ENCODE measurements at places on chromosomes 12 and 14.

DNA sequence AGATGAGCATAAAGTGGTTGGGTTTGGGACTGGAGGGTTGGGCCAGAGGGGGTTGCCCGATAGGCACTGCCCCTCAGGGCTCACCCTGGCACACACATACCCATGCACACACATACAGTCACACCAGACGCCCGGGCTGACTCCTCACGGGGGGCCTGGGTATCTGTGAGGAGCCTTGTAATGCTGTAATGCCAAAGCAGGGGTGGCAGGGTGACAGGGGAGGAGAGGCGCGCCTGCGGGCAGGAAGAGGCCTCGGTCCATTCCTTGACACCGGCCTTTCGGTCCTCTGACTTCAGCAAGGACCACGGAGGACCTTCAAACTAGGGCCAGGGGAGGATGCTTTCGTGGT is 375 bp downstream of the FAIM2 start:
- DNase-seq: no peak

GRCh38 chr12:12590961-12591360 is 20.7 kb upstream of the CREBL2 start:
- DNase-seq: no peak

DNA sequence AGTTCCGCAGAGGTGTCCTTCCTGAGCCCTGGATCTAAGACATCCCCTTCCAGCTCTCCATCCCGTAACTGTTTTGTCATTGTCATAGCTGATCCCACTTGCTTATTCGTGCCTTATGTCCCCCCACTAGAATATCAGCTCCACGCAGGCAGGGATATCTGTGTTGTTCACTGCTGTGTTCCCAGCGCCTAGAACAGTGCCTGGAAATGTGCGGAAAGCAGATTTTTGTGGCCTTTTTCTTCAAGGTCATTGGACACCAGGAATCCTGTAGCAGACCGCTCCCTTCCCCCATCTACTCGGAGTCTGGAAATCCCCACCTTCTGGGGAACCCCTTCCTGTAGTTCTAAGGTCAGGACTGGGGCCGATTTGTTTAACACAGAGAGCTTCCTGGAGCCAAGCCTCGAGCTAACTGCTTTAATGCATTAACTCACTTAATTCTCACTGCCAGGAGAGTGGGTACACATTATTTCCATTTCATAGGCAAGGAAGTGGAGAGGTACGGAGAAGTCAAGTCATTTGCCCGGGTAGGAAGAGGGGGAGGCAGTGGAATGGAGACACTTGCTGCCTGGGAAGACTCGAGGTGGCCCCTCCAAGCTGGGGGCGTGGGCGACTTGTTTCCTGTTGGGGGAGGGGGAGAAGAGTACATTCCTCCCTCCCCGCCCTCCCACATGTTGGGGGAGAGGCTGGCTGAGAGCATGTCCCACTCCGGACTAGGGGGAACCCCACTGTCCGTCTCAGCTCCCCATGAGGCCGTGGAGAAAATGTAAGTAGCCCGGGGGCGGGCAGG is 1.2 kb upstream of the SH2B3 start:
- peak; percentile 69 for DNase-seq

- DNase-seq: peak; percentile 51
These were observed 285.9 kb downstream of the BMP4 start for GRCh38 chr14:53670701-53671100.

GRCh38 chr12:40054555-40055227 is 51.2 kb downstream of the SLC2A13 start:
- no peak for DNase-seq

- no peak for DNase-seq
These were observed 241.1 kb upstream of the FBXO33 start for GRCh38 chr14:39673270-39673711.

DNA sequence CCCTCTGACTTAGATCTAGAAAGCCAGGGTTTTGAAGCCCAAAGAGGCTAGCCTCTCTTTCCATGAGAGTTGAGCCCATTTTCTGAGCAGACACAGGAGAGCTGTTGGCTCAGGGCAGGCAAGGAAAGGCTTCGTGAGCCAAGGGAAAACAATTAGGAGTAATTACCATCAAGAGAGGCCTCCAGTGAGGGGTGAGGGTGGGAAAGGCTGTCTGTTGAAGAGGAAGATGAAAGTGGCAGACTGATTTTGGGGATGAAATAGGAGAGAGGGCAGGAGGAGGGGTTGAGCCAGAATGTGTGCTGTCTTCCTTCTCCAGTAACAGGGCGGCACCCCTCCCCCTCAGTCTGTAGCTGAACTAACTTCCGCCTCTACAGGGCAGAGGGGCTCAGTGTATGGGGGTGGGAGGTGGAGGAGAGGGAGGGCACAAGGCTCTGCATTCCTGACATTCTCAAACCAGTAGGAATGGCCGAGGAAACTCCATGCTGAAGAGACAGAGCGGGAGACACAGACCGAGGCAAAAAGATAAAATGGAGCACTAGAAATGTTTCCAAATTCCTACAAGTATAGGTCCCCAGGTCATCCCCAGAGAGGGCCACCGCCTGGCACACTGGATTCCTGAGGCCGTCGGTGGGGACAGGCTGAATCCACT is 33.1 kb upstream of the COL2A1 start:
- no peak for DNase-seq

Measured in SW480 (cell line).